Activated CD8-positive, alpha-beta T cell treated with anti-CD3 and anti-CD28 coated beads, Interleukin-2, amount 10 ng/mL, durations not matched to agents 7 days and 5 days (primary cell): ENCODE measurements at places on chromosomes 16 and 17.
A peak's percentile ranks its signal among the peaks of the same experiment; 100 is the strongest.

DNA sequence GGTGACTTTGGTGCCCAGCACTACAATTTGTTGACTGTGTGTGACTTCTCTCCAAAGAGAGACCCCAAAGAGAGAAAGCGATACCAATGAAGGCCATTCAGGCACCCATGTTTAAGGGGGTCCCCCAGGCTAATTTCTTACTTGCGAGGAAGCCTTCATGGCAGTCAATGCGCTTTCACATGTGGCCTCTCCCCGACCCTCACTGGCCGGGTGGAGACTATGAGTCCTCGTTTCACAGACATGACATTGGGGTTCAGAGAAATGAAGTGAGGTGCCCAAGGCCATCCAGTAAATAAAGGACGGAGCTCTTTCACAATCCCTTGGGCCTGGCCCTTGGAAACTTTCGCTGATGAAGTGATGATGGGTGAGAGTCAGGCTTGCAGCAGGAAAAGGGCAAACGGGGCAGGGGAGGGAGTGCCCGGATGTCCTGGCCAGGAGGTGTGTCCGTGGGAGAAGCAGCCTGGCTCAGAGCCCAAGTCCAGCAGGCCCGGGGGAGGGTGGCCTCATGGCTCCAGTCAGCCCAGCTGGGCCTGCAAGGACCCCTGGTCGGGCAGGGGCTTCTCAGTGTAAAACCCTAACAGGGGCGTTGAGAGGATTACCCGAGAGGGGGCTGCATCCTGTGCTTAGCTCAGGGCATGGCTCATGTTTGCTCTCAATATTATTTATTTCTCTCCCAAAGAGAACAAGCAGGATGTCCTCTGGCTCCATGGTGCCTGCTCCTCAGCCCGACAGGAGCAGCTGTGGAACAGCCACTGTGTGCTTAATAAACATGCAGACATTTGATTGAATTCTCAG, 14.7 kb downstream of the TBX2 start:
- no peak for DNase-seq

DNA sequence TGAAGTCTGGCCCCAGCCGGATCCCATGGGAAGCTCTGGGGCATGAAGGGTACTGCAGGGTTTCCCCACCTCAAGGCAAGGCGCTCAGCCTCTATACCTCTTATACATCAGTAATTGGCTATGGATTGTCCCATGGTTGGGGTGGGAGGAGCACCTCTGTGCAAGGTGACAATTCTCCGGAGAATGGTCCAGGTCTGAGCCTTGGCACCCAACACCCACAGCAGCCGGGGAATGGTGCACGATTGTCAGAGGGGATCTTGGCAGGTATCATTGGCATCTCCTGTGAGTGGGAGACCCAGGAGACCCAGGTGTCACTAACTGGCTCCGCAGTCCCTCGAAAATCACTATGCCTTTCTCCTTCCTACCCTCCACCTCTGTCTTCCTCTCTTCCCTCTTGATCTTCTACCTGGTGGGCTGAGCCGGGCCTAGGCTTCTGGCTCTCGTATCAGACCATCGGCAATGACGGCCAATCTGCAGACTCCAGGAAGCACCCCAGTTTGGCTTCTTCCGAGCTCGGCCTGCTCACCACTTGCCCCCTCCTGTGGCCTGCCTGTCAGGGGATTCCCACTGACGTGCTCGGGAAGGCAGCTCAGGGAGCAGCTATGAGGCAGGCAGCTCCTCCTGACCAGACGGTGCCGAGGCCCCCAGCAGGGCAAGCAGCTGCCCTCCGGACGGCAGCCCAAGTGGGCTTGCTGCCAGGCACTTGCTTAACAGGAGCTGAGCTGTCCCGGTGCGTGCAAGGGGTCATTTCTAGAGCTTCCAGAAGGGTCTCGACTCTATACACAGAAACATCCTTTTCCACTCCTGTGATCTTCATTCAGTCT, 10.0 kb upstream of the CALB2 start:
- peak; percentile 10 for DNase-seq

DNA sequence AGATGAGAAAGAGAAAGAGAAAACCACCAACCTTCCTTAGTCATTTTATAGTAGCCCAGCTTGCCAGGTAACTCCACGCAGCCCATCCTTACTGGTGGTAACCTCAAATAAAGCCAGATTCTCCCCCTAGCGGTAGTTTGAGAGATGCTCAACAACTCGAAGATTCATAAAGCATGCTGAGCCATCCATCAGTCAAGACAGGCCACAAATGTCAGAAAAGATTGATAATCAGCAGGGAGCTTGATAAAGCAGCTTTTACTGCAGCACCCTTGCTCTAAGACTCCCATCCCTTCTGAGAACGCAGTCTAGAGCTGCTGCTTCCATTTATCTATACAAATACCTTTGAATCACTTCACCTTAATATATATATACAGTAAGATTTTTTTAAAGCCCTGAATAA, 451.5 kb upstream of the HSBP1 start:
- DNase-seq, result peak; percentile 37

DNA sequence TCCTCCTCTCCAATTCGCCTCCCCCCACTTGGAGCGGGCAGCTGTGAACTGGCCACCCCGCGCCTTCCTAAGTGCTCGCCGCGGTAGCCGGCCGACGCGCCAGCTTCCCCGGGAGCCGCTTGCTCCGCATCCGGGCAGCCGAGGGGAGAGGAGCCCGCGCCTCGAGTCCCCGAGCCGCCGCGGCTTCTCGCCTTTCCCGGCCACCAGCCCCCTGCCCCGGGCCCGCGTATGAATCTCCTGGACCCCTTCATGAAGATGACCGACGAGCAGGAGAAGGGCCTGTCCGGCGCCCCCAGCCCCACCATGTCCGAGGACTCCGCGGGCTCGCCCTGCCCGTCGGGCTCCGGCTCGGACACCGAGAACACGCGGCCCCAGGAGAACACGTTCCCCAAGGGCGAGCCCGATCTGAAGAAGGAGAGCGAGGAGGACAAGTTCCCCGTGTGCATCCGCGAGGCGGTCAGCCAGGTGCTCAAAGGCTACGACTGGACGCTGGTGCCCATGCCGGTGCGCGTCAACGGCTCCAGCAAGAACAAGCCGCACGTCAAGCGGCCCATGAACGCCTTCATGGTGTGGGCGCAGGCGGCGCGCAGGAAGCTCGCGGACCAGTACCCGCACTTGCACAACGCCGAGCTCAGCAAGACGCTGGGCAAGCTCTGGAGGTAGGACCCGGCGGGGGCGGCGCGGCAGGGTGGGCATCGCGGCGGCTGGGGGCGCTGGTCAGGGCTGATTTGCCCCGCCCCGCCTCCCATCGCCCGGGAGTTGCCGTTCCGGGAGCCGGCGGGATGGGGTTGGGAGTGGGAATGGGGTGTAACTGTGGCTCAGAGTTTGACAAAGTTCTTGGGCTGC, 567 bp downstream of the SOX9 start:
- no peak for DNase-seq

DNA sequence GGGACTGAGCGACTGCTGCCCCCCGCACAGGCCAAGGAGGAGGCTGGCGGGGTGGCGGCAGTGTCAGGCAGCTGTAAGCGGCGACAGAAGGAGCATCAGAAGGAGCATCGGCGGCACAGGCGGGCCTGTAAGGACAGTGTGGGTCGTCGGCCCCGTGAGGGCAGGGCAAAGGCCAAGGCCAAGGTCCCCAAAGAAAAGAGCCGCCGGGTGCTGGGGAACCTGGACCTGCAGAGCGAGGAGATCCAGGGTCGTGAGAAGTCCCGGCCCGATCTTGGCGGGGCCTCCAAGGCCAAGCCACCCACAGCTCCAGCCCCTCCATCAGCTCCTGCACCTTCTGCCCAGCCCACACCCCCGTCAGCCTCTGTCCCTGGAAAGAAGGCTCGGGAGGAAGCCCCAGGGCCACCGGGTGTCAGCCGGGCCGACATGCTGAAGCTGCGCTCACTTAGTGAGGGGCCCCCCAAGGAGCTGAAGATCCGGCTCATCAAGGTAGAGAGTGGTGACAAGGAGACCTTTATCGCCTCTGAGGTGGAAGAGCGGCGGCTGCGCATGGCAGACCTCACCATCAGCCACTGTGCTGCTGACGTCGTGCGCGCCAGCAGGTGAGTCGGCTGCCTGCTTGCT, 5.6 kb upstream of the TMEM88 start:
- no peak for DNase-seq

DNA sequence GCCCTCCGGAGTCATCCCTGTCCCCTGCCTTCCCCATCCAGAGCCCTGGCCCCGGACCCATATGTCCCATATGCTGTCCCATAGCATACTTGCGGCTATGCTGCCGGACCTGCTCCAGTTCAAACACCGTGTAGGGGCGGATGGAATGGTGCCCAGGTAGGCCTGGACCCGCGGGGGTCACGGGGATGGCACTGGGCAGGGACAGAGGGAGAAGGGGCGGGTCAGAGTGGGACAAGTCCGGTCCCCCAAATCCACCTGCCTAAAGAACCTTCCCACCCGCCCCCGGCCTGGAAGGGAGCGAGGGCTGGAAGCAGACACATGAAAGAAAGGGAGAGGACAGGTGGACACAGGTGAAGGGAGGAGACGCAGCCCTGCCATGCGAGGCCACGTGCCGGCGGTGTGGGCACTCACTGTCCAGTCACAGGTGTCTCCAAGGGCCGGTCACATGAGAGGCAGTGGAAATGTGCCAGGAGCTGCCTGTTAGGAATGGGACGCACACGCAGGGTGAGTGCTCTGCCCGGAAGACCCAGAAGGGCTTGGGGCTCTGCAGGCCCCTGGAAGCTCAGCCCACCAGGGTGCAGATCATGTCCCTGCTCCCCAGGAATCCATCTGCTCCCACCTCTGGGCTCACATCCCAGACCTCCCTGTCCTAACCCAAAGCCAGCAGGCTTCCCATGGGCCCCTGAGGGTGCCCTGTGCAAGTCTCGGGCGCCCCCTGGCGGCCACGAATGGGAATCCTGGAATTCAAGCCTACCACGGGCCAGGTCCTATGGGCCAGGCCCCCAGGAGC, 14.0 kb downstream of the UBALD2 start:
- peak; percentile 89 for DNase-seq

DNA sequence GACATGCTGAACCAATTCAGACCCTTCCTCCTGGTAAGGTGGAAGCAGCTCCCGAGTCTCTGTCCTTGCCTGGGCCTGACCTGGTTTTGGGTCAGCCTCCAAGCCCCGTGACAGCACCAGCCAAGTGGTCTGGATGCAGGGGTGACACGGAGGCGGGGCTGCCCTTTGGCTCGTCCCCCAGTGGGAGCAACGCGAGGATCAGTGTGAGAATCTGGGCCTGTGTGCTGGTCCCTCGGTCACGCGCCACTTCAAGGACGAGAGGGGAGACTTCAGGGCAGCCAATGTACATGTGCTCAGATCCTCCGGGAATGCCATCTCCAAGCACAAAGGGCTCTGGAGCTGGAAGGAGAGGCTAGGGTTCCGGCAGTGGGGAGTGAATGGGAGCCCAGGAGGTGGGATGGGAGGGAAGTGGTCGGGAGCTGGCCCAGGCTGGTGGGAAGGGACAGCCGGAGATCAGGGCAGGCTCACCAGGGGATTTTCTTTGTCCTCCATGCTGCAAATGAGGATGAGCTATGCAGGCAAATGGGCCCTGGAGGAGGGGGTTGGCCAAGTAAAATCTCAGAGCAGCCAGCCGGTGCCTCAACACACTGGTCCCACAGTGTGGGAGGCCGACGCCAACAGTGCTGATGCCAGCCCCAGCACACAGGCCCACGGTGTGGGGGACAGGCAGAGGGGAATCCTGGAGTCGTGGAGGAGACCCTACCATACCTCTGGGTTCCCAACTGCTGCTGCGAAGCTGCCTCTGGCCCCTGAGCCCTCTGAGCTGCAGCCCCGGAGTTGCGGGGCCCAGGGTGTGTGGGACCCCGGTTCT, 4.2 kb upstream of the NDRG4 start:
- no peak for DNase-seq

GRCh38 chr17:43547189-43547550, 1.0 kb upstream of the ETV4 start:
- DNase-seq, result no peak

DNA sequence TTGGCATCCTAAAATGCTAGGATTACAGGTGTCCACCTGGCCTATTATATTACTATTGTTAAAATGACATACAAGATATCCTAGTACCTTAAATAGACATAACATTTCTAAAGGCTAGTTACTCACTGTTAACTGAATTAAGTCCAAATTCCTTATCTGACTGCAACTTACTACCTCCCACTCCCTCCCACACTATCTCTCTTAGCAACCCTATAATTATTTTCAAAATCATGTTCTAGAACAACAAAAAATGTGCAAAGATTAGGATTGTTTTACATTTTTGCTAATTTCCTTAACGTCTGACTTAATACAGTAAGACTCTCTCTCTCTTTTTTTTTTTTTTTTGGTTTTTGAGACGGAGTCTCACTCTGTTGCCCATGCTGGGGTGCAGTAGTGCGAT, 2.2 kb upstream of the ATF7IP2 start:
- DNase-seq, result no peak

- peak; percentile 28 for DNase-seq
Observed at GRCh38 chr17:48892940-48893645, 506 bp downstream of the ATP5MC1 start.

DNA sequence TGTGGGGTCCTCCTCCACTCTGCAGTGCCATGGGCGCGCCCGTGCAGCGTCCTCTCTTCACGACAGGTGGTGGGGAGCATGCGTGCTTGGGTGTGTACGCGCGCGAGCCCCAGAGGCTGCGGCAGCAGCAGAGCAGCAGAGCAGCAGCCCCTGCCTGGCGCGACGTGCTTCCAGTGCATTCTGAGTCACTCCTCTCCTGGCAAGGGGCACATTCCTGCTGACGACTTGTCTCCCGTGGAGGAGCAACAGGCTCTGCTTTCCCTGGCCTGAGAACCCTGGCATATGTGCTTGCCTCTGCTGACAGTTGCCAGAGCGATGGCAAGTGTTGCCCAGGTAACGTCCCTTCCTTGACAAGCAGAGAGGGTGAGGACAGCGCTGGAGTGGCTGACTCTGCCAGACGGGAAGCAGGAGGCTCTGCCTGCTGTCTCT, 133.8 kb upstream of the PLCG2 start:
- DNase-seq, result no peak

DNA sequence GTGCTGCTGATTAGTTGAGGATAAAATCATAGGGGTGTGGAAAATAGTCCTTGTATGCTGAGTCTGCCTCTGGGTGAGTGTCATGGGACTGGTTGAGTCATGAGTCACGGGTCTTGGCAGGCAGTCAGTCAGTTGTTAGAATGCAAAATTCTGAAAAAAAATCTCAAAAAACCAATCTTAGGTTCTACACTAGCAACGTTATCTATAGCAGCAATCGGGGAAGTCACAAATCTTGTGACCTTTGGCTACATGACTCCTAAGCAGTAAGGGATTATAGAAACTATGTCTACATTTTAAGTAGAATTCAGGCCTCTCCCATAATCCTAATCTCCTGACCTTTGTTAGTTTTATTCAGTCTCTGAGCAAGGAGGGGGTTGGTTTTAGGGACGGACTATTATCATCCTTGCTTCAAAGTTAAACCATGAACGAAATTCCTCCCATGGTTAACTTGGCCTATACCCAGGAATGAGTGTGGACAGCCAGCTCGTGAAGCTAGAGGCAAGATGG, 18.0 kb upstream of the PMFBP1 start:
- DNase-seq, result no peak

GRCh38 chr16:11913425-11914079, 2.2 kb downstream of the GSPT1 start:
- DNase-seq, result peak; percentile 29

GRCh38 chr17:81885869-81886548, 5.4 kb downstream of the ALYREF start:
- DNase-seq, result no peak

DNA sequence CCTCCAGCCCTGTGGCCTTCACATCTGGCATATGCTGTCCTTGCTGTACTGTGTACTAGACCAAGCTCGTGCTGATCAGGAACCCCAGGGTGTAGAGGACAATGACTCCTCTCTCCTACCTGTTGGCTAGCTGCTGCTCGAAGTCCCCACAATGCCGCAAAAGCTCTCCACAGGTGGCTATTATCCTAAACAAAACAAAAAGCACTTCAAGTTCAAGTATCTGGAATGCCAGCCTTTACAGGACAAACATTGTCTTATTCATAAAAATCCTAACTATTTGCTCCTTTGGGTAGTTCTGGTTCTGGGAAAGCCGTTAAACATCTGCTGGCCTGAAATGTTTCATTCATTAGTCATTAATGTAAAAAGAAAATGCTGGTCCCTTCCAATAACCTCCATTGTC, 42.8 kb downstream of the COG7 start:
- no peak for DNase-seq
